ENCODE measurements at places on chromosomes 4 and X.

- no peak for DNase-seq
Measured at GRCh38 chrX:64427281-64427680, 32.0 kb upstream of the MTMR8 start.

GRCh38 chr4:148834804-148835631, 392.8 kb upstream of the NR3C2 start:
- DNase-seq = no peak

DNA sequence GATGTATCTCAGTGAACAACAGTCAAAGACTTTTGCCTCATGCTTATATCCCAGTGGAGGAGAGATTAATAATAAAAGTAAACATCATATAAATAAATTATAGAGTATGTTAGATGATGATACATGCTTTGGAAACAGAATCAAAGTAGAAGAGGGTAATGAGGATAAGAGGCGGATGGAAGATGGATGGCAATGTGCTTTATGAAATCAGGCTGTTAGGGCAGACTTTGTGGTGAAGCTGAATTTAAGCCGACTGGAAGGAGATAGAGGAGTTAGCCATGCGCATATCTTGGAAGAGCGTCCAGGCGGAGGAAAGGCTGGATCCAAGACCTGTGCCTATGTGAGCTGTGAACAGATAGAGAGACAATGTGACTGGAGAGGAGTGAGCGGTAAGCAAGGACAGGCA, 74.9 kb upstream of the GUCY1A1 start:
- no peak for DNase-seq

- no peak for DNase-seq
Measured at GRCh38 chr4:53016099-53016820, 154.1 kb downstream of the RASL11B start.

DNA sequence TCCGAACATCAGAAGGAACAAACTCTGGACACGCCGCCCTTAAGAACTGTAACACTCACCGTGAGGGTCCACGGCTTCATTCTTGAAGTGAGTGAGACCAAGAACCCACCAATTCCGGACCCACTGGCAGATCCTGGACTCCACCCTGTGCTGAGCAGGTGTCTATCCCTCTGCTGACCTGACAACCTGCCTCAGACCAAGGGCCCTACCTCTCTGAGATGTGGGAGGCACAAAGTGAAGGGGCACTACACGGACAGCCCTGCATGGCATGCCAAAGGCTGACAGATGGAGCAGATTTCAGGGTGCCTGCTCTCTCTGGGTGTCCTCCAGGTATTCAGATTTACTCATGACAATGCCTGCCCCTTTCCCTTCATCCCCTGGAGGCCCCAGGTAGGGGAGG, 14.0 kb upstream of the HSFX1 start:
- DNase-seq = no peak

DNA sequence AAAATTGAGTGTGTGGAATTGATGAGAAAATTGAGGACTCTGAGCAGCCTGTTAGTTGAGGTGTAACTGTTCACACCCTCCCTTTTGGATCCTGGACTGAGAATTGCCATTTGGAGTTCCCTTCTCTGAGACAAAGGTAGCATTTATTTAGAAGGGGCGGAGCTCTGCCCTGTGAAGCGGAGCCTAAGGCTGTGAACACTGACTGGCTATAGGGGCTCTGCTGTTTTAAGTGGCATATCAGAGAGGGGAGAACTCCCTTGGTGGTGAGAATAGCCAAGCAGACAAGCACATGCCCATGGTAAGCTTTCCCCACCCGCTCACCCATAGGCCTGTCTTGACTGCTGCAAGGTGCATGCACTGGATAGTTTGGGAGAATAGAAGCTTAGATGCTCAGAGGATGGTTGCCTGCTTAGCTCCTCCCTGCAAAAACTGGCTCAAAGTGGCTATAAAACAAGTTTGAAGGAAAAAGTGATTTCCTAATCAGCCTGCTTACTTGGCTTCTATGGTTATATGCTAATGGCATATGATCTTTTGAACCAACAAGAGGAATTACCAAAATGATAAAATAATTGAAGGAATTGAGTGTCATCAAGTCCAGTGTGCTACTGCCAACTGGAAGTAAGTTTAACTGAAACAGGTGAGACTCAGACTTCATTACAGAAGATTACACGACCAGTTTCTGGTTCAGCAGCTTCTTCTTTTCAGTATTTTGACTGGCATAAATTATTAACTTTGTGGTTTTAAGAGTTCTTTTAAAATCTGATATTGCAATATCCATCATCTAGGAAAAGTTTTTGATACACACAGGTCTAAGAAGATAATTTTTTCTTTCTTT, 108.4 kb downstream of the AFF1 start:
- no peak for DNase-seq

GRCh38 chr4:84852081-84852480, 114.4 kb downstream of the WDFY3 start:
- DNase-seq = no peak

GRCh38 chrX:110983024-110983423, 113.0 kb upstream of the PAK3 start:
- DNase-seq = no peak

DNA sequence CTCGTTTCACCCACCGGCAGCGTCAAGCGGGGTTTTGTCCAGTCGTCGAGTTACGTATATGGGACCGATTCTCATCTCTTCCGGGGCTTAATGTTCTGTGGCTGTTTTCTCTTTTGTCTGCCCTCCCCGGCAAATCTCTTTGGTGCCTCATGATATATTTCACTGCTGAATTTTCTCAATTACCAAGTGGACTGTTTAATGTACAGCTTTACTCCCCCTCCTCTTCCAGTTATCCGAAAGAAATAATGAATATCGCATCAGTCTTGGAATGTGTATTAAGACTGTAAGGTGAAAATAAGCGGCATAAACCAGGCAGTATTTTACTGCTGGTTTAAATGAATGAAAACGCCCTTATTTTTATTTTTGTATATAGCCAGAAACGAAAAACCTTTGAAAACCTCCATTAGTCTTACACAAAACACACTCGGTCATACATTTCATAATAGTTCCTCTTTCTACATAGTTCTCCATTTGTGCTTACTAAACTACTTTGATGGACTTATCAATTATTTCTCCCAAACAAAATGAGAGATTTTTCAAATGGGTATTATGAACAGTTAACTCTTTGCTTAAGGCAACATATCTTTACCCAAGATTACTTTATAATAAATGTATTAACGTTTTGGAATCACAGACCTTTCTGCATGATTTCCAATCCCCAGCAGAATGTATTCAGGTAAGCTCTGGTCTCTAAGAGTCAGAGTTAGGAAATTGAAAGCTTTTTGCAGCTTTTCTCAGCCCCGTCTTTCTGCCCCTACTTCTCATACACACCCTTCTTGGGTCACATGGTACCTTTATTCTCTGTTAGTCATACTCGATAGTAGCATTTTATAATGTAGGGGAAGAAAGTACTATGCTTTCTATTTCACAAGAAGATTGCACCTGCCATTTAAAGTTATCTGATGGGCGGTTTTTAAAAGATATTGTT, 979 bp downstream of the RP2 start:
- DNase-seq = no peak

DNA sequence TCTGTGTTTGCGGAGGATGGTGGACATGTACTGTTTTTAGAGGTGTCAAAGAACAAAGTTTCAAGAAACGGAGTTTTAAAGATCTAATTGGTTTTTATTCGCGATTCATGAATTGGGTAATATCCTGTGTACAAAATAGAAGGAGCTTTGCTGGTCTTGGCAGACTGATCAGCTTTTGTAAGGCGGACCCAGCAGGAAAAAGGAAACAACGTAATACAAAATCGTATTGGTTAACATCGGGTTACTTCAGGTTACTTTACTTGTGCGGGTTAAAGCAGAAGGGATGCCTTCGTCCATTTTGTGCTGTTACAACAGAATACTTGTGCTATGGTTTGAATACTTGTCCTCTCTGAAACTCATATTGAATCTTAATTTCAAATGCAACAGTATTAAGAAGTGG, 11.4 kb upstream of the NYX start:
- no peak for DNase-seq

DNA sequence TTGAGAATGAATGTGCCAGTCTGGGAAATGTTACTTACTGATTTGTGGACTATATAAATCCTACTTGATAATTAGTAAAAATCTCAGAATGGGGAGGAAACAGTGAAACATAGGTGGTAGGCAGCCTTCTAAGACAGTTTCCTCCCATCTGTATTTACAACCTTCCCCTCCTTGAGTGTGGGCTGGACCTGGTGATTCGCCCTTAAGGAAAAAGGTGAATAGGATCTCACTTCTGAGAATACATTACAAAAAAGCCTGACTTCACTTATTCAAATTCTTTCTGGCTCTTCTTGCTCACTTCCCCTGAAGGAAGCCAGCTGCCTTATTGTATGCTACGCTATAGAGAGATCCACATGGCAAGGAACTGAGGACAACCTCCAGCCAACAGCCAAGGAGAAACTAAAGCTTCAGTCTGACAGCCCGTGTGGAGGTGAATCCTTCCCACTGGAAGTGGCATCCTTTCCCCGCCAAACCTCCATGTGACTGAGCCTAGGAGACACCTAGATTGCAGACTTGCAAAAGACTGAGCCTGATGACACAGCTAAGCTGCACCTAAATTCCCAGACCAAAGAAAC, 585.0 kb downstream of the STPG2 start:
- no peak for DNase-seq

All from stimulated activated CD8-positive, alpha-beta memory T cell treated with anti-CD3 and anti-CD28 coated beads, Interleukin-4, amount 100 ng/mL, for 4 hours (primary cell).